Stimulated activated CD4-positive, alpha-beta T cell treated with anti-CD3 and anti-CD28 coated beads, Interleukin-1b, Interleukin-23, amount 100 ng/mL, for 1 hour (primary cell): ENCODE measurements at places on chromosomes 2 and 18.

- DNase-seq = no peak
Observed at GRCh38 chr2:58047373-58047935, 848 bp downstream of the VRK2 start.

GRCh38 chr2:150160058-150160457, 327.4 kb downstream of the RND3 start:
- no peak for DNase-seq

DNA sequence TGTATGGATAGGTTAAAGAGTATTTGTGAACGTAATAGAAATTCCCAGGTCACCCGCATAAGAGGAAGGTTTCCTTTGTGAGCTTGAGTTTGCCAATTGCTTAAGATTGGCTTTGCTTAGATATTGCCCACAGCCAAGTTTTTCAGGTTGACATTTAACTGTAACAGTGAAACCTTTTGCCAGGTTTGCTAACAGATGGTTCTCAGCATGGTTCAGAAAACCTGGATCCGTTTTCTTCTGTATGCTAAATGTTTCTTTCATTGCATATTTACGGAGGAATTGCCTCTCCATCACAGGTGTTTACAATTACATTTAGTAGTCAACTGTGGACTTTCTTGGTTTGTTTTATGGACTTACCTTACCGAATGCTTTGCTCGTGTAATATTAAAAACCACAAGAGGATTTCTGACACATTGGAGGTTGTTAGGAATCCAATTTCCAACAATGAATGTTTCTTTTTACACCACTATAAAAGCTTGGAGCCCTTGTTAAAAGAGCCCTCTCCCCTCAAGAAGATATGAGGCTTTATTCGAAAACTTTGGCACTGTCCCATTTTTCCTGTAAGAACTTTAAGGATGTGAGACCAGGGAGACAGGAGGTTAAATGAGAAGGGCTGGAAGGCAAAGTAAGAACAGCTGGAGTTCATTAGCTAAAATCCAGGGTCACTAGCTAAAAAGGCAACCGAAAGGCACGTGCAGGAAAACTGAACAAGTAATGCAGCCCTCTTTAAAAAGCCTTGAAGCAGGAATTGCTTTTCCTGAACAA, 7.8 kb downstream of the CDK15 start:
- no peak for DNase-seq

DNA sequence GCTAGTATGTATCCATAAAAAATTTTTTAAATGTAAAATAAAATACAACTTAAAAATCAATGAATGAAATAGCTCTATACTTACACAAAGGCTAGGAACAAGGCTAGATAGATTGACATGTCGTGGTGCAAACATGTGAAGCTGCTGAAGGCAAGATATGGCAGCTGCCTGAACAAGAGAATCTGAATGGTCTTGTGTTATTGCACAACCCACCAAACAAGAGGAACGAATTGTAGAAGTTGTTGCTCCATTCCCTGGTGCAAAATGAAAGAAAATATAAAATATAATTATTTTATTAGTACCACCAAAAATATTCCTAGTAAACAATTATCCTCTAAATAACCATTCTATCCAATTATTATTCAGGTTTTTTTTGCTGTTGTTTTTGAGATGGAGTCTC, 46.4 kb downstream of the HEATR5B start:
- DNase-seq = no peak

DNA sequence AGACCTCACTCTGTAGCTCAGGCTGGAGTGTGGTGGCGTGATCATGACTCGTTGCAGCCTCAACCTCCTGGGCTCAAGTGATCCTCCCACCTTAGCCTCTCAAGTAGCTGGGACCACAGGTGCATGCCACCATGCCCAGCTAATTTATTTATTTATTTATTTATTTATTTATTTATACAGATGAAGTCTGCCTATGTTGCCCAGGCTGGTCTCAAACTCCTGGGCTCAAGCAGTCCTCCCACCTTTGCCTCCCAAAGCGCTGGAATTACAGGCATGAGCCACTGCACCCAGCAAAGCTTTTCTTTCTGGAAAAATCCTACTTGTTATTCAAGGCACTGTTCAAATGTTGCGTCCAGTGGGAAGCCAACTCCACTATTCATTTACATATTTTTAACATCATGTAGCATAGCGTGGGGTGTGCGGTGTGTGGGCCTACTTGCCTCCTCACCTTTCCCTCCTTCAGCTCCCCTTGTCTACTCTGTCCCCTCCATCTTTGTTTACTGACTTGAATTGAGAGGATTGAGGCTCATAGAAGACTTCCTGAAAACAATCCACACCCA, 6.8 kb upstream of the RHOB start:
- DNase-seq = no peak

DNA sequence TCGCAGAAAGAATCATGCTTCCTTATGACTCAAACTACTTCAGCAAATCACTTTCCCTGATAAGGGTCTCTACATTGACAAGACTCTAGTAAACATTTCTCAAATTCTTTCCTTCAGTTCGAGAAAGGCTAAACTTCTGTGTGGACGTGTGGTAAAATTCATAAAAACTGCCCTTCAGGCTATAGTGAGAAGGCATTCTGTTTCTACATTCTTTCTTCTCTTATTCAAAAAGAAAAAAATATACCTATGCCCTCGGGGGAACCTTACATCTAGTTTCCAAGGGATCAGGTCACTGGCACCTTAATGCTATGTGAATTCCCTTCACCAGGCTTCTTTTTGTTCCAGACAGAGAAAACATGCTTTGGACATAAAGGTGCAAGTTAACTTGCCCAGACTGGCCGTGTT, 4.9 kb downstream of the VIT start:
- DNase-seq = no peak

GRCh38 chr2:36413218-36413617, 57.6 kb downstream of the CRIM1 start:
- DNase-seq = no peak

GRCh38 chr2:131146231-131146630, 41.1 kb downstream of the PLEKHB2 start:
- no peak for DNase-seq

DNA sequence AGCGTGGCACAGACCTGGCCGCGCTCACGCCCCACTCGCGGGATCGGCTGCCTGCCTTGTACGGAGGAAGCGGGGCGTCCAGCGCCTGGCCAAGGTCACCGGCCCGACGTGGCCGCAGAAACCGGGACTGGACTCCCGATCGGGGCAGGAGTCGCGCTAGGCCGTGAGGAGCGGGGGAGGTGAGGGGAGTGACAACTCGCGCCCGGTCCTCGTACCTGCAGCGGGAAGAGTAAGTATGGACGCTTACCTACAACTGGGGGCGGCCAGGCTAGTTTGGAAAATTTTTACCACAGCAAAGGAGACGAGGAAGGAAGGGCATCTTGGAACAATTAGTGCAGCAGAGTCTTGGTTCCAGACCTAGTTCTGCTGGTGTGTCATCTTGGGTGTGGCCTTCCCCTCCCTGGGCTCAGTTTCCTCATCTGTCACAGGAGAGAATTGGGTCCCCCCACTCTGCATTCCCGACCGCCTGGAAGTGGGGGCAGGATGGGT, 693 bp downstream of the UBE2F start:
- no peak for DNase-seq

- no peak for DNase-seq
Observed at GRCh38 chr18:53219853-53220252, 879.9 kb downstream of the DCC start.

- no peak for DNase-seq
Observed at GRCh38 chr2:238456970-238457926, 30.5 kb downstream of the ASB1 start.

GRCh38 chr18:62682371-62682770, 33.0 kb upstream of the PHLPP1 start:
- no peak for DNase-seq

GRCh38 chr2:237326266-237327171, 87.4 kb downstream of the COL6A3 start:
- no peak for DNase-seq

- no peak for DNase-seq
Observed at GRCh38 chr2:137947728-137948336, 16.4 kb upstream of the HNMT start.

DNA sequence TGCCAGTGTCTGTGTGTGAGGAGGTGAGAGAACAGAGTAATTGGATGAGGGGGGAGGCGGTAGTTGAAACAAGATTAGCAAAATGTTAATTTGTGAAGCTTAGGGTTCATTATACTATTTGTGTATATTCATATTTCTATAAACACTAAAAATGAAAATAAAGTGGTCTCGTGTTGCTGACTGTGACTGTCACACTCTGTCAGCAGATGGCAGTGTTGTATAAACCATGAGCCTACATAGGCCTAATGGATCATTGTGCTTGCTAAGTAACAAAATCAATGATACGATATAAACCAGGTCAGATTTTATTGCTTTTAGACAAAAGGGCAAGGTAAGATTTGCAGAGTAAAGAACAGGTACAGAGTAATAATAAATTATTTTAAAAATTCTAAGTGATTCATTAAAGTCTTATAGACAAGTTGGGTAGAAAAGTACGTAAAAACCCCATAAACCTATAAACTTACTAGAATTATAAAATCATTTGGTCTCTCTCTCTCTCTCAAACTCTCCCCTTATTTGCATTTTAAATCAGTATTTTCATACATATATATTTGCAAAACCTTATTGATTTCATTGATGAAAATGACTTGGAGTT, 182.7 kb downstream of the RPIA start:
- DNase-seq = peak; percentile 11

DNA sequence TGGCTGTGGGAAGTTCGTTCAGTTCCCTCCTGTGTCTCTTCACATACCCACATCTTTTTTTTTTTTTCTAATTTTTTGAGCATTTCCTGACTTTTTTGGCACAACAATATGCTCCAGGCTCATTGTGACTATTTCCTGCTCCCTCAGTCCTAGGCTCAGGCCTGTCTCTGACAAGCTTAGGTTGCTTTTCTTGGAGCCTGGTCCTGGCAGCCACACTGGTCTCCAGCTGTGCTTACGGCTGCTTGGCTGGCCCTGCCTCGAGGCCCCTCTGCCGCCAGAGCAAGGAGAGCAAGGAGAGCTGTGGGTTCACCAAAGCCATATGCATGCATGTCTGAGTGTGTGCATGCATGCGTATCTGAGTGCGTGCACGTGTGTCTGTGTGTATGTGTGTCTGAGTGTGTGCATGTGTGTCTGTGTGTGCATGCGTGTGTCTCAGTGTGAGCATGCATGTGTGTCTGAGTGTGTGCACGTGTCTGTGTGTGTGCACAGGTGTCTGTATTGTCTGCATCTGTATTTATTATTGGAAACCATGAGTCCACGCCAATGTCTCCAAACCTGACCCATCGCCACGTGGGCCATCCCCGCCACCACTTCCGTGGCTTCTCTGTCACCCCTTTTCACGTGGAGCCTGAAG, 766.1 kb upstream of the SALL3 start:
- DNase-seq = no peak

GRCh38 chr2:181073896-181074295, 93.5 kb downstream of the UBE2E3 start:
- DNase-seq = no peak

GRCh38 chr2:62662554-62662953, 43.0 kb upstream of the EHBP1 start:
- no peak for DNase-seq
